ENCODE measurements at places on chromosomes 2 and 18. TPM values are rescaled to one million over a fixed set of nuclear protein-coding genes. Genes with fewer than 3 reads are reported as not detected.

The IL18R1 gene
- 0.96 TPM for total RNA-seq

The ATOH8 gene
- 28.2 TPM for total RNA-seq

The NAGK gene
- 44.0 TPM for total RNA-seq

The GNLY gene
- not detected for total RNA-seq

The CLHC1 gene
- total RNA-seq, result 7.9 TPM

The RAPGEF4 gene
- total RNA-seq, result 9.6 TPM

The CRYGC gene
- total RNA-seq, result not detected

The TBR1 gene
- total RNA-seq, result not detected

The DOK6 gene
- total RNA-seq, result 0.77 TPM

The DCC gene
- 0.19 TPM for total RNA-seq

The STARD6 gene
- total RNA-seq, result 0.28 TPM

The RGPD4 gene
- under 0.01 TPM for total RNA-seq

The UGGT1 gene
- total RNA-seq, result 92.8 TPM

The ADGRF3 gene
- total RNA-seq, result under 0.01 TPM

The UGT1A9 gene
- total RNA-seq, result under 0.01 TPM

The NAPG gene
- total RNA-seq, result 60.0 TPM

The TRIM43 gene
- total RNA-seq, result not detected

The IL1F10 gene
- total RNA-seq, result not detected

The CPS1 gene
- 27.4 TPM for total RNA-seq

The NDC80 gene
- 45.1 TPM for total RNA-seq

The IL37 gene
- total RNA-seq, result not detected

The GALNT5 gene
- 87.6 TPM for total RNA-seq

The SPOPL gene
- total RNA-seq, result 19.7 TPM

The CMPK2 gene
- 0.38 TPM for total RNA-seq

The PROKR1 gene
- total RNA-seq, result not detected
